Activated naive CD4-positive, alpha-beta T cell treated with anti-CD3 and anti-CD28 coated beads for 36 hours (primary cell): ENCODE measurements at places on chromosomes 12 and 14. TPM values are rescaled to one million over a fixed set of nuclear protein-coding genes. Genes with fewer than 3 reads are reported as not detected.

DNA sequence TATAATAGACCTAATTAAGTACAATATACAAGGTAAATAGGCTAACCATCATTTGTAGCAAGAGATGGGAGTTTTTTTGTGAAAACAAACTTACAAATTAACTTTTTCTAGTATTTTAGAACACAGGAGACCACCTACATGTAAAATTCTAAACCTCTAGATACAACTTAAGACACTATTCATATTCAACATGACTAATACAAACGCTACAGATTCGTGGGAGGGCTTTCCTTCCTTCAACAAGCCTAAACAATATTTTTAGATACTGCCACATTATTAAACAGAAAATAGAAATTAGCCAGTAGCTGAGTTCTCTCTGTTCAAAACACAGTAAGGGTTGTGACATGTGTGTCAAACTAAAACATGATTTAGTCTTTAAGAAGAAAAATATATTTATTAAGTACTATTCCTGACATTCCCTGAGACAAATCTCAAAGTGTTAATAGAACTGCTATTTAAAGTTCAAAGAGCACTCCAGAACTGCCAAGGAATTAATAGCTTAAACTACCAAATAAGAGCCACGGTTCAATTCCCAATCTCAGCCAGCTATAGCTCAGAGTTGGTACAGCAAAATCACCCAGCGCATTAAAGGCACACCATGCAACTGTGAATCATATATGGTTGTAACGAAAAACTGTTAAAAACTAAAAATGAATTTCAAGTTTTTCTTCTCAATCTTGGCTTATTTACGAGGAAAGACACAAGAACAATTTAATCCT, 10.7 kb downstream of the MED13L start:
- DNase-seq, result no peak

- no peak for DNase-seq
Observed at GRCh38 chr12:75716291-75717025, 205.0 kb upstream of the KRR1 start.

Gene SLCO1B1
- not detected for total RNA-seq

DNA sequence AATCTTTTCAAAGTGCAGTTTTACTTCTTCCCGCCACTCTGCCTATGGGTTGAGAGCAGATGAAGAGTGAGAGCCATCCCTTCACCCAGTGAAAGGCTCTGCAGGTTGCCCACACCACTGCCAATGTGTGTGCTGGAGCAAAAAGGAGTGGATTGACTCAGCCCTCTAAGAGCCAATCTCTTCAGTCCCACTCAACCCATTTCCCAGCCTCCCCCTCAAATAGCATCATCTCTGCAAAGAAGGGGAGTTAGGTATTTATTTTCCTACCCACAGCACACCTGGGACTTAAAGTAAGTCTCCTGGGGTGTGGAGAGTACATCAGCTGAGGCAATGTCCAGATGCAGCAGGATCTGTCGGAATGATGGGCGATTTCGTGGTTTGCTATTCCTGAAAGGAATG, 15.3 kb downstream of the MAP3K12 start:
- no peak for DNase-seq

GRCh38 chr12:70002097-70002911, 177.3 kb downstream of the MYRFL start:
- DNase-seq, result no peak

Gene OR4K5
- total RNA-seq, result not detected

DNA sequence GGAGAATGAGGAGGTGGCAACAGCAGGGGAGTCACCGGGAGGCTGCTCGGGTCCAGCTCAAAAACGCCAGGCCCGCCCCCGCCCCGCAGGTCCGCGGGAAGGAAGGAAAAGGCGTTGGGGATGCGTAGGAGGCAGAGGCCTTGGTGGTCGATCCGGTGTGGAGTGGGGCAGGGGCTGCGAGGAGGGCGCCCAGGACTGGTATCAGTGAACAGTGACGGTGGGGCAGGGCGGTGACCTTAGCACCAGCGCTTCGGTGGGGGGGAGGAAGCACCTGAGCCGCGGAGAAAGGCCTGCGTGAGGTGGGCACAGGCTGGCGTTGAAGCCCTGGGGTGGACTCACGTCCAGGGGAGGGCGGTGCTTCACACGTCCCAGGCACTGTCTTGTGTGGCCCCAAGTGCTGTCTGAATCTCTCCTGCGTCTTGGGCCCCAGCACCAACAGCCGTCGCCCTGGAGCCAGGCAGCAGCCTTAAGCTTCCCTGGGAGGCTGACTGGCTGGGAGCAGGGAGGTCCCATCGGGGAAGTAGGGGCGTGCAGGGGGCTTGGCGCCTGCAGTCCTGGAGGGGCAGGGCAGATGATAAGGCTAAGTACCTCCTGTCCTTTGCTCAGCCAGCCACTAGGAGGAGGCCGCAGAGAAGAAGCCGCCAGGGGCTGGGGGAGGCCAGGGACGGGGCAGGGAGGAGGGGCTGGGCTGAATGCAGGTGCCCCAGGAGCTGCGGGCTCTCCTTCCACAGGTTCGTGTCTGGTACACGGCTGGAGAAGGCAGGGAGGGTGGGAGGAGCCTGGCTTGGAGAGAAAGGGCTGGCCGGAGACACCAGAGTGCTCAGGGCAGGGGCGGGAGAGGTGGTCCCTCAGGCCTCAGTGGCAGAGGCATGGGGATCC, 26.5 kb downstream of the ZBTB42 start:
- DNase-seq, result peak; percentile 61

- no peak for DNase-seq
Observed at GRCh38 chr14:89215531-89215930, 201.5 kb downstream of the FOXN3 start.

GRCh38 chr12:78853231-78853630, 11.3 kb upstream of the SYT1 start:
- DNase-seq, result no peak
